NCI-H1694 treated with DMSO at 0.1 percent for 48 hours (cell line): ENCODE measurements at places on chromosomes 13 and 19.

DNA sequence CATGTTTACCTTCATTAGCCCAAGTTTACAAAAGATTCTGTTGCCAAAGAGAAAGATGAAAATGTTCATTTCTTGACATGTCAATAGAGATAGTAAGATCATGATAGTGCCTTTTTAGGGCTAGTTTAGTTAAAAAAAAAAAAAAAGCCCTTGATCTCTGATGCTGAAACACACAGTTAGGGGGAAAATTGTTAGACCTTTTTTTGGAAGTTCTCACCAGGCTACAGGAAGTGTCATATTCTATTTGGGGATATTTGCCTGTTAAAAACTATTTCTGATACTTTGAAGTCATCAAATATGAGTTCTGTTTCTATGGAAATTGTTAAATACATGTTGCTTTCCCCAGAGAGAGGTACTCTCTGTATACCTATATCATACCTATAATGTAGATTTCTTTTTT is 21.6 kb downstream of the SLAIN1 start:
- no peak for DNase-seq

DNA sequence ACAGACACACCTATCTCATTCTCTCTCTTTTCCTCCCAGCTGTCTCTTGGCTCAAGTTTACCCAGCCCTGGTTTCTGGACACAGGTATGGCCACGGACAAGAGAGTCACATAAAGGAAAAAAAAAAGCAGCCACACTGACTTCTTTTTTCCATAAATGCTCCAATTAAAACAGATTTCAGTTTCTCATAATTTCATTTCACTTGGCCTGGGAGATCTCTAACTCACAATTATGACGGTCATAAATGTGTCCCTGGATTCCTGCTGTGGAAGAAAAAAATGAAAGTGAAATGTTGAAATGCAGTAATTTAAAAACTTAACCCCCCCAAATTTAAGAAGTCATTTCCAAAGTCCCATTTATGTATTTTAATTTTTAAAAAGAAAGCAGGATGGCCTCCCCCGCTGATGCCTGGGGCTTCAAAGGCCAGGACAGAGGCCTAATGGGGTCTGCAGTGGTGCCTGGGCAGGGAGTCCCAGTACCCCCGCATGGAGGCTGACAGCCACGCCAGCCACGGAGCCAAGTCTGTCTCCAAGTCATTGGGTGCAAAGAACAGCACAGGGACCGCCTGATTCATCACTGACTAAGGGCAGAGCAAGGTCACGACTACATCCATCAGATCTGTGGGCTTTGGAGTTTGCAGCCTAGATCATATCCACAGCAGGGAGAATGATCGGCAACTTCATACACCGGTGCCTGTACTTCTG is 79.7 kb downstream of the TSHZ3 start:
- DNase-seq: no peak

DNA sequence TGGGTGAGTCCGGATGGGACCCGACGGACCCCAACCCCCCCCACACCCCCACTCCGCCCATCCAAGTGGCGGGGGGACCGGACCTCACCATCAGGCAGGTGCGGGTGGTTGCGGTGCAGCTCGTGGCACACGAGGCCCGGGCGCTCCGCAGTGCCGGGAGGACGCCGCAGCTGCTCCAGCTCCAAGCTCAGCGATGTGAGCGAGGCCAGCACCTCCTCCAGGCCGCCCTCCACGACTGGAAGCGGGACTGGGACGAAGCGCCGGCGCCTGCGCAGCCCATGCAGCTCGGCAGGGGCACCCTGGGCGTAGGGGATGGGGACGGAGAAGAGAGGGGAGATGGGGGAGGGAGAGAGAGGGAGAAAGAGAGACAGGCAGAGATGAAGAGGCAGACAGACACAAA is 30.1 kb upstream of the OLFM2 start:
- no peak for DNase-seq

DNA sequence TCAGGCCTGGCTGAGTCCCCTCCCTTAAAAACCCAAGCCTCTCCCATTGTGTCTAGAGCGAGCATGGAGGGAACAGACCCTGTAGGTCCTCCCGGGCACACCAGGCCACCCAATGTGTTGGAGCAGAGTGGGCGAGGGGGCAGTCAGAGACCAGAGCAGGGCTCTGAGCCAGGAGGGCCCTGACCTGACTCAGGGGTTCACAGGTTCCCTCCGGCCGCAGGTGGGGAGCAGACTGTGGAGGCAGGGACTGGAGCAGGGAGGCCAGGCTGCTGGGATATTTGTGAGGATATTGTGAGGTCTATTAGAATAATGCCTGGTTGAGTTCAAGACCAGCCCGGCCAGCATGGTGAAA is 1.6 kb upstream of the TYROBP start:
- DNase-seq: no peak

DNA sequence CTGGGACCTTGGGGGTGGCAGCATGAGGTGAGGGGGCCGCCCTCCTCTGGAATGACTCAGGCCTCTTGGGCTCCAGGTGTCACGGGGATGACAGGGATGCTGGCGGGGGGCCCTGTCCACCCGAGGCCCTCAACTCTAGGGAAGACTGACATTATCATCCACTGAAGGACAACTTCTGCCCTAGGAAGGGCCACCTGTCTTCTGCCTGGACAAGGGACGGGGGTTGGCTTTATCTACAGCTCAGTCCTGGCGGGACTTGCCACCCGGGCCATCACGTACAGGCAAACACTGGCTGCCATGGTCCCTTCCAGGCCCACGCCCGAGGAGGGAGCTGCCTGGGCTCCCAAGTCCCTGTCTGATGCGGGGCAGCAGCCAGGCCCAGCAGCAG is 130.7 kb downstream of the STK24 start:
- no peak for DNase-seq

GRCh38 chr19:28838909-28839308 is 374.0 kb downstream of the UQCRFS1 start:
- no peak for DNase-seq

GRCh38 chr19:28363254-28363653 is 849.7 kb downstream of the UQCRFS1 start:
- DNase-seq: no peak

DNA sequence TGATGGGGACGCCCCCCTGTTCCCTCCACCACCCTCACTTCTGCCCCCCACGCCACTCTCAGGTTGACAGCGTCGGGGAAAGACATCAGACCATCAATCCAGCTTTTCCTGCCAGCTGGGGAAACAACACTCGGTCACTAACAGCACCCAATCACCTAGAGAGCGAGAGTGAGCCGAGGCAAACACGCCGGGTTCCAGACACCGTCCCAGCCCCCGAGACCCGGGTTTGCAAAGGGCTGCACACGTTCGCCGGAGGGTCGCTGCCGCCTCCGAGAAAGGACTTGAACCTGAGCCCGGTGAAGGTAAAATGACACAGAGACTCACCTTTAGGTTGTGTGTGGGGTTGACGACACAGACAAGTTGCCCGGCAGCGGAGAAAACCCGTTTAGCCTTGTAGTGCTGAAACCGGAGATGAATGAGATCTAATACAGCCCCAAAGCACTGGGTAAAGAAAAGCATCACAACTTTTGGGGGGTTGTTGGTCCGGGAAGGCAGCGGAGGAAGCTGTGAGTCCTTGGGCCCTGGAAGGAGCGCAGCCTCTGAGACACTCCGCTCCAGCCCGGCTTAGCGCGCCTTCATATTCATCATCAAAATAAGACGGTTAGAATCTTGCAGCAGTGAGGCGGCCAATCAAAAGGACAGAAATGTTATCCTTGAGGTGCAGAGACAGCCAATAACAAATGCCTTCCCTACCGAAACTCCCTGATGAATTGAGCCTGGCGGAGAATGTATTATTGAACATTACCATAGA is at the start of gene SIAH3:
TSS of gene SIAH3 (minus strand) at position 583 of the 751 bp plus-strand sequence. CDS start at position 459, 124 bp downstream.
- DNase-seq: no peak

GRCh38 chr13:98556142-98556816 is 20.6 kb downstream of the STK24 start:
- DNase-seq: no peak

GRCh38 chr13:29847501-29847983 is 2.9 kb downstream of the UBL3 start:
- no peak for DNase-seq

DNA sequence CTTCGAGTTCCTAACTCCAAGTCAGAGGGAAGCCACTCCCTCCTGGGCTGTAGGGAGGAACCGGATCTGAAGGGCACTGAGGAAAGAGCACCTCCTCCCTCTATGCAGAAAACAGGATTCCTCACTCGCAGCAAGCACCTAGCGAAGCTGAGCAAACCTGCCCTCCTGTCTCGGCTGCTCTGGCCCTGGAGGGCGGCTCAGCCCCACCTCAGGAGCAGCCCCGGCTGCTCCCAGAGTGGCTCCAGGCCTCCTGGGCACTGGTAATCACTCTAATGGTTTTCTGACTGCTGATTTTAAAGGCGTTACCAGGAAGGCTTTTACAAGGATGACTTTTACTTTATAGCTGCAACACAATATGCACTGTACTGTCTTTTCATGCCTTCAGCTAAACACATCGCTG is 312.5 kb downstream of the TEX29 start:
- DNase-seq: no peak

GRCh38 chr19:4027146-4027545 is 19.6 kb downstream of the PIAS4 start:
- no peak for DNase-seq

DNA sequence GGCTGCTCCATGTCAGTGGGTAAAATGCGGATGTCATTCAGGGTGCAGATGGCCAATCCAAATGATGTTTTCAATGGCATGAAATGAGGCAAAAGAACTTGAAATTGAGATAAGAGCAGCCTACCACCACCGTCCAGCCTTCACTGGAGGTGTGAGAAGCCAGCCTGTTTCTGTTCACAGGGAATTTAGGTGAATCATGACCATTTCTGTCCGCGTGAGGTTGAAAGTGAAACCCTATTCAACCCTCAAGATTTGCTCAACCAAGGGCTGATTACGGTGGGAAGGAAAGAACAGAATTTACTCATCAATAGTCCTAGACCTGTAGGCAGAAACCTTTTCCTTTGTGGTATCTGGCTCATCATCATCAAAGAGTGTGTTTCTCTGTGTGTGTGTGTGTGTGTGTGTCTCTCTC is 370.7 kb downstream of the COG6 start:
- no peak for DNase-seq
